ENCODE measurements at places on chromosomes 1 and 21.

DNA sequence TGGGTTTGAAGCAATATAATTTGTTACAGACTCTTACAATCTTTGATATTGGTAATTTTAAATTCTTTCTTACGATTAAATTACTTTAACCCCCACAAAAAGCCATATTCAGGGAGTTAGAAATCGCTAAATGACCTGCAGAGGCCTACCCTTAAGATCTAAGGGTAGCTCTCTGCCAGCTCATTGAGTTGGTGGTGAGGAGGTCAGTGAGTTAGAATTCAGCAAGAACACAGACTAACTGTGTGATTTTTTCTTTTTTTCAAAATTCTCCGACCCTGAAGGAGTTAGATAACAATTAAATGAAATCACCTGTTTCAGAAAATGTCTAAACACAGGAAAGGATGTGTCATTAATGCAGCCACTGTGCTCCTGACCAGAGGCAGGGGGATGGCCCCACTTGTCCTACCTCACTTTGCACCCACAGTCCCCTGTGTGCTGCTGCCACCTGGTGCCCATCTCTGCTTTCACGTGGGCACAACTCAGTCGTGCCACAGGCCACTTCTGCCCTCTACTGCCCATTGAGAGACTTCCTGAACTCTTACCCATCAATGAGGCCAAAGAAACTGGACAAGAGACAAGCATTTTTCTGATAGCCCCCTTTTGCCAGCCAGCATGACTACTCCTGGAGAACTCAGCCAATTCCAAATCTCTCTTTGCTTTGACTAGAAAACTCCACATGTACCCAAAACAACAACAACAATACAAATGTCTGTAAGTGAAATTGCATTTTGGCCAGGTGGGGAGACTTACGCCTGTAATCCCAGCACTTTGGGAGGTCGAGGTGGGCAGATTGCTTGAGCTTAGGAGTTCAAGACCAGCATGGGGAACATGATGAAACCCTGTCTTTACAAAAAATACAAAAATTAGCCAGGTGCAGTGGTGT lies 8.4 kb downstream of the CFAP45 start:
- peak; percentile 80 for DNase-seq

GRCh38 chr1:111848852-111849545 lies 93.3 kb downstream of the DDX20 start:
- DNase-seq = no peak

DNA sequence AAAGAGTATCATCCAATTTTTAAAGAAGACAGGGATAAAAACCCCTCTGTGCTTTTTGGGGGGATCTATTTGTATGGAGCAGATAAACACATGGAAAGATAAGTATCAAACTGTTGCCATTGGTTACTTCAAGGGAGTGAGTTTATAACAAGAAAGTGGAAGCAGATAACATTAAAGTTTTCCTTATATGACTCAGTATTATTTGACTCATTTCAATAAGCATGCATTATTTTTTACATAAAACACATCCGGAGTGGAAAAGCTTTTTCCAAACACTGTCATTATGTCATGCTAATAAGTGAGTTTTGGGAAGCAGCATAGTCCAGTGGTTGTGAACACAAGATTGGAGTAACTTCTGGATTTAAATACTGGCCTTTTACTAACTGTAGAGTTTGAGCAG lies 452.2 kb downstream of the LTN1 start:
- DNase-seq = no peak

DNA sequence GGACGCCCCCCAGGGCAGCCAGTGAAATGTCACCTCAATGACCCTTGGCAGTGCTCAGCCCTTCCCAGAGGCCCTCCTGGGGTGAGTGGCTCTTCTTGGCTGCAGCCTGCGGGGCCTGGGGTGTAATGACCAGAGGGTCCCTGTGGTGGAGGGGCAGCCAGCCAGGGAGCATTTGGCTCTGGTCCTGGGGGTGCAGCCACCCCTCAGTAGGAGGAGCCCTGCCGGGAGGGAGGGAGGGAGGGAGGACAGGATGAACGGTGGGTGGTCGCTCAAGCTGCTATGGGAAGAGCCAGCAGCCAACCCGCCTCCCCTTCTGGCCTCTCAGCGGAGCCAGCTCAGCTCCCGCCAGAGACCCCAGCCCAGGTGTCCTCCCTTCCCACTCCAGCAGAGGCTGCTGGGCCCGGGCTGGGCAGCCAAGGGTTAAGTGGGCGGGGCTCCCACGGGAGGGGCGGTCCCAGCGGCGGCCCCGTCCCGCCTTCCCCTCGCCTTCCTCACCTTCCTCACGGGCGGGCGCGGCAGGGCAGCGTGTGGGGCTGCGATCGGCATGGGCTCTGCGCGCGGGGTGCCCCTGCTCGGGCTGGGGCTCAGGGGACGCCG lies 9.0 kb upstream of the PLCH2 start:
- DNase-seq = no peak

DNA sequence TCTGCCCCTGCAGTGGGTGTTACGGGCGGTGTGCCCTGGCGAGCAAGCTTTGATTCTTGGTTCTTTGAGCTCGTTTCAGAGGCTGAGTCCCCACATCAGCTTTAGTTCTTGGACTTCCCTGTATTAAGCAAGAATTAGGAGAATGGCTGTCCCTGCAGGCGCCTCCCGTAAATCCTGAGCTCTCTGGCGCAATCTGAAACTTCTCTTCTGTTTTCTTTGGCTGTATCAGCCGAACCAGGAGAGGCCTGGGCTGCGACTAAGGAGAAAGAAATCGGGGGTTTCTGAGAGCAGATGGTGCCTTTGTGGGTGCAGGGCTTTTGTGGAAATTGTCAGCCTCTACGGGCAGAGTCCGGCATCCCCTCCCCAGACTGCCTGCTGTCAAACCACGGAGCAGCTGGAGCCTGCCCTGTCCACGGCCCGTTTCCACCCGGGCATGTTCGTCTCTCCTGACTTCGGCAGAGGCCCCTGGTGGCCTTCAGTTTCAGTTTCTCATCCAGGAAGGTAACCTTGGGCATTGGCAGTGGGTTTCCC lies 17.9 kb downstream of the CSTB start:
- no peak for DNase-seq

DNA sequence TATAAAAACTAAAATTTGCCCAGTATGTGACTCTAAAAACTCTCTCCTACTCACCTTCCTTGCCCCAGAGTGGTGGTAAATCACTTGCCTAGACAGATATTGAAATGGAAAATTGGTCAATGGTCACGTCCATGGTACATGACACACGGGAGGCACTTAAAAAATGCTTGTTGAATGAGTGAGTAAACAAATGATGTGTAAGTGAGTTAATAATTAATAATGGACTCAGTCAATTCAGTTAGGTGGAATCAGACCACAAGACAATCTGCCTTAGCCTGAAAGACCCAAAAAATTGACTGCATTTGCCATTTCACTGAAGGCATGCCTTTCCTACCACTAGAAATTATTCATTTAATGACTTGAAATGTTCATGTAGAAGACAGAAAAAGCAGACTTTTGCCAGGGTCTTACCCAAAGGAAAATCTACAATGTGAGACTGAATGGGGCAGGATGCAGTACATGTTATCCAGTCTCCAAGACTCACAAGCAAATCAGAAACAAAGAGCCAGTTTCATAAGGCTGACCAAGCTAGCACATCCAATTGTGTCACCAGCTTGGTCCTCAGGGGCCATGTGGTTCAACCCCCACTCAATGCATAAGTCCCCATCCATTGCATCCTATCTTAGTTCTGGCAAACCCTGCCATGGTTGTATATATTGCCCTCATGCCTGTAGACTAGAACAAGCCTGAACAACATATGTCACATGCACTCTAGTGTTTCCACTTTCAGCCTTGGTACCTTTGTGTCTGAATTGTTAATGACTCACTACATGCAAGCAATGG lies 73.6 kb downstream of the TBX15 start:
- DNase-seq = no peak

- DNase-seq = no peak
These were observed 47.9 kb upstream of the PROX1 start for GRCh38 chr1:213939888-213940287.

DNA sequence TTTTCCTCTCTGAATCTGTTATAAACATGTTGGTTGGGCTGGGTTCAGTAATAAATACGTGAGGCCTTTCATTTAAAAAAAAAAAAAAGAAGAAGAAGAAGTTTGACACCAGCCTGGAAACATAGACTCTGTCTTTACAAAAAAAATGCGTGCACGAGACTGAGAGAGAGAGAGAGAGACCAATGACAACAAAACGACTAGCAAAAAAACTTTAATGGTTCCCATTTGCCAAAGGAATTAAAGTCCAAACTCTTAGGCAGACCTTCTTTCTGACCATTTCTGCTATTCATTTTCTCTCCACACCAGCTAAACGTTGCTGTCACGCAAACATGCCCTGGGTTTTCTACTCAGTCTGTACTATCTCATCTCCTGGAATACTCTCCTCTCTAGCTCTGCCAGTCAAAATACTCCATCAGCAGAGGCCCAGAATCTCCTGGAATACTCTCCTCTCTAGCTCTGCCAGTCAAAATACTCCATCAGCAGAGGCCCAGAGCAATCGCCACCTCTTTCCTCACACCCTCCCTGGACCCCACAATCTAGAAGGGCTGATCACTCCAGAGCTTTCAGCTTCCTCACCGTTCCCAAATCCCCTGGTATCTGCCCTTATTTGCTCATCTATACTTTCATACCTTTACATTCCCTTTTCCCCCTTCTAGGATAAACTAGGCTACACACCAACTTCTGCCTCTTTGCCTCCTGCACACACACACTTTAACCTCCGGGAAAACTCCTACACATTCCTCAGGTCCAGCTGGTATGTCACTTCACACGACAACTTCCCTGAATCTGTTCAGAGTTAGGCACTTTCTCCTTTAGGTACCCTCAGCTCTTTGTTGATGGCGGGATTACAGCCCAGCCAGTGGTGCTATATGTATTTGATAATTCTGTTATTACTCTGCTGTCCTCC lies 100.0 kb downstream of the CDC7 start:
- no peak for DNase-seq

DNA sequence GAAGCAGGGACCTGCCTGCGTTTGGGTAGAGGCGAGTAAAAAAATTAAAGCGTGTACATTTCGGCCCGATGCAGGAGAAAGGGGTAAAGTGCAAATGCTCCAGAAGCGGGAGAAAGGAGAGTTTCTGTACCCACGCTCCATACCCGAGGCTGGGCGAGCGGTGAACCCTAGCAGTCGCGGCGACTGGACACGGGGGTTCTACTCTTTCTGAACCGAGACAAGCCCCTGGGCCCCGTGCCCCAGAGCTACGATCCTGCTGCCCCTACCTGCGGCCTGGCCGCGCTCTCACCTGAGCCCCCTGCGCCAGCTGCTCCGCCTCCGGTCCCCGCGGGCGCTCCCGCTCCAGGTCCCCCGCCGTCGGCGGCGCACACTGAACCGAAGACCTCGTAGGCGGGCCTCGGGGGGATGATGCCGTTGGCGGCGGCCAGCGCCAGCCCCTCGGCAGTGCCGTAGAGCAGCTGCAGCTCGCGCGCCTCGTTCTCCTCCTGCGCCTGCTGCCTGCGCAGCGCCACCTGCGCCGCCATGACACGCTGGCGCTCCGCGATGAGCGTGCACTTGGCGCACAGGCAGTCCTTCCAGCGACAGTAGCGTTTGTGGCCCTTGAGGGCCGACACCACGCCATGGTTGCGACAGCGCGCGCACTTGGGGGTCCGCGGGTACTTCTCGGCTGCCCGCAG lies 2.4 kb downstream of the DMRTA2 start:
- DNase-seq = no peak

- no peak for DNase-seq
These were observed 69.2 kb upstream of the AJAP1 start for GRCh38 chr1:4585216-4585615.

GRCh38 chr1:182056601-182057366 lies 4.7 kb downstream of the ZNF648 start:
- DNase-seq = no peak

GRCh38 chr1:11961230-11961629 lies 19.0 kb upstream of the MFN2 start:
- DNase-seq = no peak
